Stimulated activated CD4-positive, alpha-beta T cell treated with anti-CD3 and anti-CD28 coated beads, TNF-alpha, amount 100 ng/mL, for 4 hours (primary cell): ENCODE measurements at places on chromosomes 2 and 18.

DNA sequence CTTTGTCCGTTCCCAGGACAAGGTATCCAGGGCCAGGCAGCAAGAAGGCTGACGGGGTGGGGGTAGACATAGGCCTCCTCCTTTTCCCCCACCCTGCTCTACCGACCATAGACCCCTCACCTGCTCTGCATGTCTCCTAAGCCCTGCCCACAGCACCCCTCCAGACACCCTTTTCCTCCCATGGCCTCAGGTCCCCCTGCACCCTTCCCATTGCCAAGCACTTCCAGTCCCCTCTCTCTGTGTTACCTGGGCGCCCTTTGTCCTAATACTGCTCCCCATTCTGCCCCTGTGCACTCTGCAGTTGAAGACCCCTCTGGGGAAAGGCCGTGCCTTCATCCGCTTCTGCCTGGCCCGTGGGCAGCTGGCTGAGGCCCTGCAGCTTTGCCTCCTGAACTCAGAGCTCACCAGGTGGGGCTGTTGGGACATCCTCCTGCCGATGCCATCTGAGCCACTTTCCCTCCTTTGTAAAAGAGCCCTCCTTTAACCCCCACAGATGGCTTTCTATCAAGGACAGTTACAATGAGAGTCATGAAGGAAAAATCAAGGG is 3.5 kb downstream of the RUFY4 start:
- DNase-seq, result no peak

DNA sequence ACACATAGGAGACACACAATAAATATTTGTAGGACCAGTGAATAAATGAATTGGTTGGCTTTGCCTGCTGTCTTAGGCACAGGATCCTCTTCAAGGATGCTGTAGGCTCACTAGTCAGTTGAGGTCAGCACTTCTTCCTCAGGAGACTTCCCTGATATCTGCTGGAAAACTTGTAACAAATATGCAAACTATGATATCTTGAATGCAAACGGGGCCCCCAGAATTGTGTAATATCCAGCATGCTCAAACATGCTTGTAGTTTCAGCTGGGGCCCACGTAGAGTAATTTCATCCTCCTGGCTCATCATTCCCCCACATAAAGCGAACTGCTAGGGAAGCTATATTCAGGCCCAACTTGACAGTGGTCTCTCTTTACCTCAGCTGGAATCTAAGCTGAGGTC is 43.6 kb downstream of the POLE4 start:
- no peak for DNase-seq

GRCh38 chr2:138324068-138324771 is 177.3 kb upstream of the SPOPL start:
- no peak for DNase-seq

DNA sequence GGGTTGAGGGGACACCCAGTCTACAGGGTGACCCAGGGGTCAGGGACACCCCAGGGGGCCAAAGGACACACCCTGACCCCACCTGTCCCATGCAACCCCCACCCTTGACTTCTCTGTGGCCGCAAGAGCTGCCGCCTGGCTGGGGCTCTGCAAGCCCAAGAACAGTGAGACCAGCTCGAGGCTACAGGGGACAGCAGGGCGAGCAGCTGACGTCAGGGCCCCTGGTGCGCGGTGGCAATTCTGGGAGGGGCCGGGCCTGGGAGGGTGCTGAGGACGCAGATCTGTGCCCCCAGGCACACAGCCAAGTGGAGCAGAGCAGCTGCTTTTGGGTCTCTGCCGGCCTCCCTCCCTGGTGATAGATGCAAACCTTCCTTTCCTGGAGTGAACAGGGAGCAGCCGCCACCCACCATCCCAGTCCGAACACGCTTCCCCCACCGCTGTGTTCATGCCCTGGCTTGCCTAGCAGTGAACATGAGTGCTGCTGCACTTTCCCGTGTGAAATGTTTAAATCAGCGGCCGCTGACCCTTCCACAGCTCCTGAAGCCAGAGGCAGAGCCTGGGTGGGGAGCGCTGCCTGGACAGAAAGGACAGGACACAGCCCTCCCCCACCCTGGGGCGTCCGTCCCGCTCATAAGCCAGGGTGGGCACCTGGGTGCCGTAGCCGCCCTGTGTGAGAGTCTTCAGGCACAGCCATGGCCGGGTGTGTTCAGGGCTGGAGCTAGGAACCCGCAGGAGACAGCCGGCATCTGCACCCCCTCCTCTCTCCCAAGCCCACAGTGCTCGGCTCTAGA is 46.9 kb downstream of the SLC66A2 start:
- no peak for DNase-seq

- DNase-seq, result no peak
Observed at GRCh38 chr2:25699216-25699615, 25.8 kb upstream of the DTNB start.

DNA sequence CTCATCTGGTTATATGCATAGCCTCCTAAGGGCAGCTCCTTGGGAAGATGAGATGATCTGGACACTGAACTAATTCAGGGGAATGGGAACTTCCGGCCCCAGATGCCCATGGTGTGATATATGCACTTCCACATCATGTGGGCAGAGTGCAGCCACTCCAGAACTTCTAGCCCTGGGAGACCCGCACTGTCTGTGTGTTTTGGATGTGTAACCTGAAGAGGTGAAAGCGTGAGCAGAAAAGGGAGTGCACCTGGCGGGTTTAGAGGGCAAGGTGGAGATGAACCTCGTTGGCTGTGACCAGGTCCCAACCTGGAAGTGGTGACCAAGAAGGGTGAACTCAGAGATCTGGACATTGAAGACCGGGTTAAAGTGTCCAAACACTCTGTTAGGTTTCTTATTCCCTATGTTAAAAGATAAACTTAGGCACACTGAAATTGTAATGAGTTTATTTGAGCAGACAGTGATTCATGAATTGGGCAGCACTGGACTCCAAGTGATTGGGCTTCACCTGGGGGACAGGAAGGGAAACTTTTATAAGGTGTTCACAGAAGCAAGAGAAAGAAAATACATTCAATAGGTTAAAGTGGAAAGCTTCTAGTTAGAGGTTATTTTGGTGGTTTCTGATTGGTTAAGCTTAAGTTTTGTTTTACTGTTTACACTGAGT is 296.2 kb upstream of the SKOR2 start:
- no peak for DNase-seq

- DNase-seq, result no peak
Observed at GRCh38 chr2:1766851-1767811, 22.8 kb upstream of the PXDN start.
